ENCODE measurements at places on chromosomes 11 and 22.

DNA sequence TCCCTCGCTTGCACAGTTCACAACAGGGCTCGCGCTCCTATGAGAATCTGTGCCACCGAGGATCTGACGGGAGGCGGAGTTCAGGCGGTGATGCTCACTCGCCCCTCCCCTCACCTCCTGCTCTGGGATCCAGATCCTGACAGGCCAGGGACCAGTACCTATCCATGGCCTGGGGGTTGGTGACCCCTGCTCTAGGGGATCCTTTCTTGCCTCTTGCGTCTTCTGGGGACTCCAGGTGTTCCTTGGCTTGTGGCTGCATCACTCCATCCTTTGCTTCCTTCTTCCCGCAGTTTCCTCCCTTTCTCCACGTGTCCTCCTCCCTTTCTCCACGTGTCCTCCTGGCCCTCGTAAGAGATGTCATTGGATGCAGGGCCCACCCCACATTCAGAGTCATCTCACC, 30.6 kb upstream of the KRTAP5-7 start:
- no peak for DNase-seq

DNA sequence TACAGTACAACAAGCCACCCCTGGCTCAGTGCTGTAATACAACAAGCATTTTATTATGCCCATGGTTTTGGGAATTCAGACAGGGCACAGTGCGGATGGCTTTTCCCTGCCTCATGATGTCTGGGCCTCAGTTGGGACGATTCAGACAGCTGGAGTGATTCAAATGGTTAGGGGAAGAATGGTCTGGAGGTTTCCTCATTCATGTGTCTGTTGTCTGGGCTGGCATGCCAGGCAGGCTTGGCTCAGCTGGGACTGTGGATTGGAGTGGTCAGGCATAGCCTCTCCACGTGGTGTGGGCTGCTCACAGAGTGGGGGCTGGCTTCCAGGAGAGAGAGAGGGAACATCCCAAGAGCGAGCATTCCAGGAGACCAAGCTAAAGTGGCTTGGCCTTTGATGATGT, 164.4 kb downstream of the C11orf91 start:
- no peak for DNase-seq

- DNase-seq: no peak
These were observed 181.0 kb downstream of the GRIA4 start for GRCh38 chr11:105790840-105791239.

- DNase-seq: no peak
These were observed 4.7 kb upstream of the MIEF1 start for GRCh38 chr22:39497429-39497828.

- DNase-seq: no peak
These were observed 16.6 kb downstream of the TBC1D10A start for GRCh38 chr22:30309951-30310741.

GRCh38 chr22:43434275-43434927, 22.6 kb downstream of the MPPED1 start:
- DNase-seq: no peak
